Neural crest cell (in vitro differentiated cells): ENCODE measurements at places on chromosomes 3 and 15.

- no peak for DNase-seq
These were observed 30.6 kb downstream of the INTS14 start for GRCh38 chr15:65580287-65580686.

GRCh38 chr15:53209396-53210042 is 419.4 kb upstream of the ONECUT1 start:
- DNase-seq, result no peak

- DNase-seq, result no peak
These were observed 101.7 kb downstream of the DAPK2 start for GRCh38 chr15:63944681-63944955.

- no peak for DNase-seq
These were observed 175.6 kb downstream of the AKAP13 start for GRCh38 chr15:85555875-85556617.

- no peak for DNase-seq
These were observed 713.3 kb upstream of the EPHA6 start for GRCh38 chr3:96101006-96101560.

- DNase-seq, result no peak
These were observed 31.1 kb downstream of the EIF1B start for GRCh38 chr3:40340541-40341170.

GRCh38 chr3:42572278-42572677 is 9.5 kb downstream of the SEC22C start:
- peak; percentile 22 for DNase-seq

DNA sequence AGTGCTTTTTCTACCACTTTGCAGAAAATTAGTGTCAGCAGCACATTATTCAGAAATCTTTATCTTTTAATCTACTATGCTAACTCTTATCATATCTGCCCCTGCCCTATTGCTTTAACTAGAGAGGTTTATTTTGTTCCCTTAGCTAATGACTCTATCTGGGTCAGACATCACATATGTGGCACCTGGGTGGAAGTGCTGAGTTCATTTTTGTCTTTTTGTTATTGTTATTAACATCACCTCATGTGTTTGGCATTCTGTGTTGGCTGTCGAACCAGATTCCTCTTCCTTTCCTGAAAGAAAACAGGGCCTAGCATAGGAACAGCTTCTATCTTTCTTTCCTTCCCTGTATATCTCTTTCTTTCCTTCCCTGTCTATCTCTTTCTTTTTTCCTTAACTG is 100.7 kb downstream of the RBMS3 start:
- DNase-seq, result no peak

DNA sequence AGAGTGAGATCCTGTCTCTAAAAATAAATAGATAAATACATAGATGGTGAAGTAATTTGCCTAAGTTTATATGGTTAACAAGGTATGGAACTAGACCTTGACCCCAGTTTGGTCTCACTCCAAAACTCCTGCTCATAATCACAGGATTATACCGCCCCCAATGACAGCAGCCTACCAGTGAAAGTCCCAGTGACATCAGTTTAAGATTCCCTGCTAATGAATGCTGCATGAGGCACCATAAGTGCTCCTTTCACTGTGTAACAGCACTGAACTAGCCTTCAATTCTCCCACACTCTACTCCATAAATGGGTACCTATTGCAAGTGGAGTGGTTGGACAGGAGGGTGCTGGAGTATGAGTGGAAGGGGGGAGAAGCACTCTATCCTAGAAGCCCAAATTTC is 23.7 kb upstream of the THSD4 start:
- no peak for DNase-seq

GRCh38 chr15:71802770-71803169 is 7.6 kb upstream of the NR2E3 start:
- DNase-seq, result no peak

DNA sequence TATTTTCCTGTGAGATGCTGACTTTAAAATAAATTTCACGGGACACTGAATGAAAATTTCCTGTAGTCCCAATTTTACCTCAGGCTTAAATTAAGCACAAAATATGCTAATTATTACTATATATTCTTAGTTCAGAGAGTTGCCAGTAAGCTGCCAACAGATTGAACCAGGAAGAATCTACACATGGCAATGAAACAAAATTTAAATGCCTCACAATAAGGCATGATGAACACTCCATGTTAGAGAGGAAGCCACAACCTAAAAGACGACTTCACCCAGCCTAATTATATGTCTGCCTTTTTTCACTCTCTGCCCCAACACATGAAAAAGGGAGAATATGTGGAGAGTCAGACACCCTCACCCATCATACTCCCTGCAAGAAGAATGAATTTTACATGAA is 39.7 kb downstream of the DNAAF4 start:
- DNase-seq, result no peak

GRCh38 chr3:159260049-159260662 is 458.3 kb downstream of the MFSD1 start:
- peak; percentile 48 for DNase-seq

GRCh38 chr3:182201456-182202168 is 489.9 kb downstream of the SOX2 start:
- DNase-seq, result no peak

DNA sequence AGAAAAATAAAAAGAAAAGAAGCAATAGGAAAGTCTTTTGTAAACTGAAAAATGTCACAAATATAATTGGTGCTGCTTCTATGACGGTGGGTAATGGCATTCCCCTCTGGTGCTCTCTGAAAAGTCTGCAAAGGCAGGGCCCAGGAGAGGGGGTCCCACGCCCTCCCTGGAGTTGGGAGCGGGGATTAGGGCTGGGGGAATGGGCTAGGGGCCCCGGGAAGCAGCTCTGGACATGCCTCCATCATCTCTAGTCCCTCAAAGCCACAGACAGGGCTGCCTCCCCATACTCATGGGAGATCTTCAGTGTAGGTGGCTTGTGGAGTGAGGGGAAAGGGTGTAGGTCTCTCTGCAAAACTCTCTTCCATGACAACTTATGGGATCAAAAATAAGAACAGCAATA is 7.8 kb upstream of the RHCG start:
- DNase-seq, result no peak

DNA sequence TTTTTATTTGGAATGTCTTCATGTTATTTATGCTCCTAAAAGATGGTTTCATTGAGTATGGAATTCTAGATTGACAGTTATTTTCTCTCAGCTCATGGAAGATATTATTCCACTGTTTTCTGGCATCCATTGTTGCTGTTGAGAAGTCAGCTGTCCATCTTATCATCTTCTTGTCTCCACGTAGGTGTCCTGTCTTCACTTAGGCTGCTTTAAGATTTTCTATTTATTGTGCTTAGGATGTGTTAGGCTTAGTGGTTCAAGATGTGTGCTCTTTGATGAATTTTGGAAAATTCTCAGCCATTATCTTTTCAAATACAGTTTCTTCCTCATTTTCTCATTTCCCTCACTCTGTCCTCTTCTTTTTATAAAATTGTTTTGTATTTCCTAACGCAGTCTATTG is 52.0 kb downstream of the SNRK start:
- no peak for DNase-seq

- DNase-seq, result no peak
These were observed 794 bp downstream of the ARPP19 start for GRCh38 chr15:52567871-52568600.

DNA sequence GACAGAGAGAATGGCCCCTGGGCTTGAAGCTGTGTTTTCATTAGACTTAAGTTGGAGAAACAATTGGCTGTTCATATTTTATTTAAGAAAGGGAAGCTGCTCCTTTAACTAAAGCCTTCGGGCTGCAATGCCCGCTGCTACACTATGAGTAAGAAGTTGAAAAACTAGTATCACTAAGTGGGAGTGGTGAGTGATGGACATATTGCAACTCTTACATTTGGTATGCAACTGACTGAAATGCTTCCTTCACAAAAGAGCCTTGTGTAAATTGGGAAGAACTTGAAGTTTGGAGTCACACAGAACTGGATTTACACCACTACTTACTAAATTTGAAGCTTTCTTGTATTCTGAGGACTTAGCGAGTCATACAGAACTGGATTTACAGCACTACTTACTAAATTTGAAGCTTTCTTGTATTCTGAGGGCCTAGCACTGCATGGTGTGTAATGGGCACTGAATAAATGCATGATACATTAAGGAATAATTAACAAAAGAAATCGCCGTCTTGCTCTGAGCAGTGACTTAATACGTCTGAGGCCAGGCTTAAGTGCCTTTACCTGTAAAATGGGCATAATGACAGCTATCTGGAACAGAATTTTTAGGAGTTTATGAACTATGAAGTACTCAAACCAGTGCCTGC is 149.5 kb downstream of the RYR3 start:
- DNase-seq, result no peak

- DNase-seq, result no peak
These were observed 2.9 kb upstream of the USP50 start for GRCh38 chr15:50549326-50549725.

- DNase-seq, result no peak
These were observed 8.2 kb upstream of the MYRIP start for GRCh38 chr3:39801216-39801615.

DNA sequence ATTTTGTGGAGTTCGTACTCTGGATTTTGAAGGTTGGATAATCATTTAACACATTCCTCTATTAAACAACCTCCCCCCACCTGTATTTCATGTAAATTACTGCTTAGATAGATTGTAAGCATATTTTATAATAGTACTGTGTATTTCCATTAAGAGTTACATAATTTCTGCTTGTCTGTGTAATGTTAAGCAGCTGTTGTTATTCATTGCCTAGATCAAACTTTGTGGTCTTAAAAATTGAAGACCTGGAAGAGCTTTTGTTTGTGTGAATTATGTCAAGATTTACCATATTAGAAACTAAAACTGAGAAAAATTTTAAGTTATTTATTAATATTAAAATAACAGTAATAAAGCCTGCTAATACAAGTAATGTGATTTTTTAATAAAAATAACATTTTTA is 11.1 kb downstream of the SETD5 start:
- no peak for DNase-seq

DNA sequence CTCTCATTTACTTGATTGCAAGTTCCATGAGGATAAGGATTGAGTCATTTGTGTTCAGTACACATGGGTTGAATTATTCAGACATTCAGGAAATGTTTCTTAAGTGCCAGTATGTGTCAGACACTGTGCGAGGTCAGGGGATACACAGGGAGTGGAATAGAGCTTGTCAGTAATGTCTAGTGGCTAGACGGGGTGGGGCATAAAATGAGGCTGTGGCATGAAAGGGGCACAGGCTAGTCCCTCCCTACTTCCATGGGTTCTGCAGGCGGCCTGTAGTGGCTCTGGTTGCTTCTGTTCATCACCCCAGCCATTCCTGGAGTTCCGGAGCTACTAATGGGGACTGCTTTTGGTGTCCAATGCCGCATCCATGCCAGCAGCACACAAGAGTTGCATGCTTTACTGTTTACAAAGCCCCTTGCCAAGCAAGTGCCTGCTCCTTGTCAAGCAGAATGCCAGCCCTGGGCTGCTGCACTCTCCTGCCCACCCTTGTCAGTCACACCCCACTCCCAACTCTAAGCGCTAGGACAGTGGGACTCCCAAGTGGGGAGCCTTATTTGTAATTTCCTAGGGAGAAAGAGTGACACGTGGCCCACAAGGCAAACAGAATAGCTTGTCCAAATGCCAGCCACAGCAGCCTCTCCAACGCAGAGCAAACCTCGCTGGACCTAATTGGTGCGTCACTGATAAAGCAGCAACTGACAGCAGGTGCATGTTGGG is 70.8 kb downstream of the RAB11A start:
- DNase-seq, result no peak

GRCh38 chr3:123025642-123026521 is 1.7 kb downstream of the SEMA5B start:
- peak; percentile 26 for DNase-seq

DNA sequence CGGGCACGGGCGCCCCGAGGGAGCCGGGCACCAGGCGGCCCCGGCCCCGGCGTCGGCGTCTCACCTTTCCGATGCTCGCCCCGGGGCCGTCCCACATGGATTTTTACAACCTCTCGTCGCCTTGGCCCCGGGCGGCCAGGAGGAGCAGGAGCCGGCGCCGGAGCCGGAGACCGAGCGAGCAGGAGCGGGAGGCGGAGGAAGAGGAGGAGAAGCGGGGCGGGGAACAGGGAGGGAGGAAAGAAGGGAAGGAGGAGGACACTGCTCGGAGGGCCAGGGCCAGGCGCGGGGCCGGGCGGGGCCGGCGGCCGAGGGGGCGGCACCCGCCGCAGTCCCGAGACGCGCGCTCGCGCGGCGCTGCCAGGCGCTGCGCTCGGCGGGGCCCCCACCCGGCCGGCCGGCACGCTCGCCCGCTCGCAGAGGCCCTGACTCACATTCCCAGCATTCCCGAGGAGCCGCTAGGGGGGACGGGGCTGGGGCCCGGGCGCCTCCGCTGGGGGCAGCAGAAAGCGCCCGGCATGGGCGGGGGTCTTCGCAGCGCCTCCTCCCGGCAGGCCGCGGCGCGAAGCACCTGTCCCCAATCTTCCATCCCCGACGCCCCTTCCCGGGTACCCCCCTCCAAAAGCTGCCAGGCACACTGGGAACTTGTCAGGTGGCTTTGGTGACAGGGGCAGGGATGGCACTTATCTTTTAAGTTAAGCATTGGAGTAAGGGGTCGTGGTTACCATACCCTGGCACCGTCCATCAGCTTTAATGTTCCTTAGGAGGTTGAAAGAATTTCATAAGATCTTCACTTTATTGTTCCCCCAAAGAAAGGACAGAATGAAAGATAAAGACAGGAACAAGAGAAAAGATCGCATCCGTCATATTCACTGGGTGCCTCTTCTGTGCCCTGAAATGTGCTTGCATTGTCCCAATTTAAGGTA is at the start of gene ERC2:
ERC2 (minus strand) TSS at position 284 of the 923 bp plus-strand sequence.
- peak; percentile 78 for DNase-seq

DNA sequence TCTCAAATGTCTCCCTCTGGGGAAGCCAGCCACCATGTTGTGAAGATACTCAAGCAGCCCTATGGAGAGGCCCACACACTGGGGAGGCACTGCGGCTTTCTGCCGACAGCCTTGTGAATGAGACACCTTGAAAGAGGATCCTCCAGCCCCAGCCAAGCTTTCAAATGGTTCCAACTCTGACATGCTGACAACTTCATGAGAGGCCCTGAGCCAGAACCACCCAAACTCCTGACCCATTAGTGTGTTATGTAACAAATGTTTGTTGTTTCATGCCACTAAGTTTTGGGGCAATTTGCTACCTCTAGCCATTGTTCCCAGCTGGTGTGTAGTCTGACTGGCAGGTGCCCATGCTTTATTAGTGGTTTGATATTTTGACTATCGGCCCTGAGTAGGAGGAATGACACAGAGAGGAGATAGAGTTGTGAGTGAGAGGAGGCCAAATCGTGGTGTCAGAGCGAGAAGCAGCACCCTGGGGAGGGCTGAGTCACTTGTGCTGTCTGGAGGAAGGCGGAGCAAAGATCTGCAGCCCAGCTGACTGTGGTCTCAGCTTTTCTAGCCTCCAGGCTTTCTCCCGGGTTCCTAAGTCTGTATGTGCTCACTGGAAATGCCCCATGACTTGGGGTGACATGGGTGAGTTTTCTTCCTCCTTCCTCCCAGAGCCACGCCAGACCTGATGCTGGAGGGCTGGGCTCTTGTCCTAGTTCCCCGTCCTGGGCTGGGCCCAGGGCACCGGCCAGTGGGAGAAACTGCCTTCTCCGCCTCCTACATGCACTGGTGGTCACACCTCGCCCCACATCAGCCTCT is 56.7 kb upstream of the BLM start:
- DNase-seq, result no peak
